ENCODE measurements at places on chromosomes 5 and 9. TPM values are rescaled to one million over a fixed set of nuclear protein-coding genes. Genes with fewer than 3 reads are reported as not detected.

GRCh38 chr5:89826938-89827337 lies 582.6 kb downstream of the CETN3 start:
- no peak for DNase-seq

GRCh38 chr5:160524827-160525226 lies 103.2 kb downstream of the PTTG1 start:
- no peak for DNase-seq

The UBE2D2 gene
- 109 TPM for total RNA-seq

- DNase-seq: no peak
Observed at GRCh38 chr5:20098694-20099093, 110.7 kb upstream of the CDH18 start.

DNA sequence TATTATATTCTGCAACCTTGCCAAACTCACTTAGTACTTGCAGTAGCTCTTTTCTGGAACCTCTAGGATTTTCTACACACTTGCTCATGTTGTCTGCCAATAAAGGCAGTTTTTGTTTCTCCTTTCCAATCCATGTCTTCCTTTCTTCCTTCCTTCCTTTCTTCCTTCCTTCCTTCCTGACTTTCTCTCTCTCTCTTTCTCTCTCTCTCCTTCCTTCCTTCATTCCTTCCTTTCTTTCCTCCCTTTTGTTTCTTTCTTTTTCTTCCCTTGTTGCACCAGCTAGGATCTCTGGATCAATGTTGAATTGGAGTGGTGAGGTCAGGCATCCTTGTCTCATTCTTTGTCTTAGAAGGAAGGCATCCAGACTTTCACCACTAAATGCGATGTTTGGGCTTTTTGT lies 12.5 kb downstream of the ADGRD2 start:
- DNase-seq: no peak

- DNase-seq: peak; percentile 27
Observed at GRCh38 chr5:41193456-41194205, 19.7 kb downstream of the C6 start.

GRCh38 chr5:74268297-74268696 lies 372.2 kb downstream of the ENC1 start:
- no peak for DNase-seq

DNA sequence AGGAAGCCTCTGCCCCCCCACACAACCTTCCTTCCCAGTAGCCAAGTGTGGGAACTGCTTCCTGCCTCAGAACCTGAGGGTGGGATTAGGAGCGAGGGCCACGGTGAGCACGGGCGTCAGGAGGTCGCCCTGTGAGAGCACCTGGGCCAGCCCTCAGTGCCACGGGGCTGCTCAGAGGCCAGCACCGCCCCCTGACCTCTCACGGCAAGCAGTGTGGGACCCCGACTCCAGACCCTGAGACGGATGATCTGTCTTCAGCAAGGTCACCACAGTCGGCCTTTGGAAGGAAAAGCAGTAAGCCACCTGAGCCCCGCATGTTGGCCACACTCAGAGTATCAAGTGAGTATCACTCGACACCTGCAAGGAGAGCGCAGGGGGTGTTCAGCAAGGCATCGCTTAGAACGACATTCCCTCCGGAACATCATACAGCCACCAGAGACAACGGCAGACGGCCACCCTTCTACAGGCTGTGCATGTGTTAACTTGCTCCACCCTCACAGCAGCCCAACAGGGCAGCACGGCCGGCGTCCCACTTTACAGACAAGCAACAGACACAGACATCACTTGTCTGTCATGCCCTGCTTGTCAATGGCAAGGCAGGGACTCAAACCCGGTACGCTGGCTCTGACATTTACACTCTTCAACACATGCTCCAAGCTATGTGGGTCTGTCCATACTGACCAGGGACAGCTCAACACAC lies 50.2 kb downstream of the IPPK start:
- DNase-seq: no peak

GRCh38 chr9:131611586-131612315 lies 66.4 kb downstream of the PRRT1B start:
- DNase-seq: peak; percentile 35

- DNase-seq: no peak
Observed at GRCh38 chr5:115817386-115817785, 927 bp upstream of the CDO1 start.

The SLCO4C1 gene
- total RNA-seq: 0.96 TPM

The INSL4 gene
- total RNA-seq: 4.8 TPM

GRCh38 chr5:112146323-112147226 lies 272.5 kb downstream of the EPB41L4A start:
- peak; percentile 78 for DNase-seq

GRCh38 chr9:87324613-87325194 lies 173.0 kb upstream of the DAPK1 start:
- peak; percentile 84 for DNase-seq

The PSD2 gene
- 0.24 TPM for total RNA-seq

DNA sequence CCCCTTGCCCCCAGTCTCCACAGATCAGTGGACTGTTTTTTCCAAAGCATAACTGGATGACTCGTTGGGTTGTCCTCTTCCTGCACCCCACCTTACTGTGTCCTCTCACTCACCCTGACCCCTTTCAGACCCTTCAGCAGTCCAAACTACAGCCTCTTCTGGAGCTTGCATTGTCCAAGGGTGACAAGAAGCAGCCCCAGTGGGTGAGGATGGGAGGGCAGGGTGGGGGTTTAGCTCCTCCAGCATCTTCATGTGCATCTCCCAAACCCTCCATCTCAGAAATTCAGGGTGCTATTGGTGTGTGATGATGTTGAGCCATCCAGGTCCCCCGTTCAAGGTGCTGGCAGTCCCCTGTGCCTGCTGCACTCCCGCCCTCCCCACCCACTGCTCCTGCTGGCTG lies 62.4 kb upstream of the COL15A1 start:
- no peak for DNase-seq

The AMBP gene
- not detected for total RNA-seq

GRCh38 chr9:22416692-22417060 lies 29.9 kb upstream of the DMRTA1 start:
- no peak for DNase-seq

The PCDHGB6 gene
- 9.1 TPM for total RNA-seq

DNA sequence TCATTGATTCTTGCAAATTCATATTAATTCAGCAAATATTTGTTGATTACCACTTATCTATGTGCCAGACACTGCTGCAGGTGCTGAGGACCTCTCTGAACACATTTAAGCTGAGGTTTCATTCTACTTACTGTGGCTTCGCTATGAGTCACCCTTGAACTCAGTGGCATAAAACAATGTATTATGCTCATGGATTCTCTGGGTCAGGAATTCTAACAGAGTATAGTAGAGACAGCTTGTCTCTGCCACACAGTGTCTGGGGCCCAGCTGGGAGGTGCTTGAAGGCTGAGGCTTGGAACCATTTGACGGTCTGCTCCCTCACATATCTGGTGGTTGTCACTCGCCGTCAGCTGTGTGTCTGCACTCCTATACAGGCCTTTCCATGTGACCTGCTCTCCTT lies 124.3 kb upstream of the NR3C1 start:
- no peak for DNase-seq

The SPATA31D4 gene
- 1.7 TPM for total RNA-seq

The CDC20B gene
- total RNA-seq: 0.96 TPM

DNA sequence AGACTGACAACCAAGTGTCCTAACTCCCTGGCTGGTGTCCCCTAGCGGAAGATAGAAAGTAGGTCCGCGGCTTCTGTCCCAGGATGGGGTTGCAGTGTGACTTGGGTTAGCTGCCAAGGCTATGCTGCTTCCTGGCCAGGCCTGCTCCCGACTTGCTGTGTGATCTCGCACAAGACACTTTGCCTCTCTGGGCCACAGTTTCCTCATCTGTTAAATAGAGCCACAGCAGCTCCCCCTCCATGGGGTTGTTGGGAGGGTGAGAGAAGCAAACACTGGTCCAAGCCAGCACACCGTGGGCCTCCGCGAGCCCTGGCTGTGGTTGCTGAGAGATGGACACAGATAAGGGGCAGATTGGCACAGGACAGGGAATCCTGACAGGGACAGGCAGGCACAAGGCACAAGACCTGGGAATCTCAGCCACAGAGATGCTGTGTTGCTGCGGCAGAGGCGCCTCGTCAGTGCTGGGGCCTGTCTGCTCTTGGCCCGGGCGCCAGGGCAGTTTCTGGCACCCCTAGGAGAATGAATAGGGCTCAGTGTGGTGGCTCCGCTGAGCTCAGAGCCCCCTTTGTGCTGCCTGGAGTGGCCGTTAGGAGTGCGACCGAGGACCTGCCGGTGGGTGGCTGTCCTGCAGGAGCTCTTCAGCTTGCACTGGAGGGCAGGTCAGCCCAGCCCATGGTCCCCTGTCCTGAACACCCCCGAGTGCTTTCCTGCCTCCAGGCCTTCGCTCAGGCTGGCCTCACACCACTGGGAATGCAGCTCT lies 1.8 kb upstream of the SH2D3C start:
- DNase-seq: no peak

GRCh38 chr9:116984111-116984510 lies 297.0 kb downstream of the TRIM32 start:
- DNase-seq: no peak

The ITGA1 gene
- total RNA-seq: 374 TPM

The IFNE gene
- total RNA-seq: 11.1 TPM

- DNase-seq: no peak
Observed at GRCh38 chr5:87127956-87128687, 139.6 kb upstream of the RASA1 start.

The TRAF2 gene
- total RNA-seq: 5.1 TPM

- DNase-seq: no peak
Observed at GRCh38 chr5:147156012-147156411, 78.8 kb upstream of the STK32A start.

DNA sequence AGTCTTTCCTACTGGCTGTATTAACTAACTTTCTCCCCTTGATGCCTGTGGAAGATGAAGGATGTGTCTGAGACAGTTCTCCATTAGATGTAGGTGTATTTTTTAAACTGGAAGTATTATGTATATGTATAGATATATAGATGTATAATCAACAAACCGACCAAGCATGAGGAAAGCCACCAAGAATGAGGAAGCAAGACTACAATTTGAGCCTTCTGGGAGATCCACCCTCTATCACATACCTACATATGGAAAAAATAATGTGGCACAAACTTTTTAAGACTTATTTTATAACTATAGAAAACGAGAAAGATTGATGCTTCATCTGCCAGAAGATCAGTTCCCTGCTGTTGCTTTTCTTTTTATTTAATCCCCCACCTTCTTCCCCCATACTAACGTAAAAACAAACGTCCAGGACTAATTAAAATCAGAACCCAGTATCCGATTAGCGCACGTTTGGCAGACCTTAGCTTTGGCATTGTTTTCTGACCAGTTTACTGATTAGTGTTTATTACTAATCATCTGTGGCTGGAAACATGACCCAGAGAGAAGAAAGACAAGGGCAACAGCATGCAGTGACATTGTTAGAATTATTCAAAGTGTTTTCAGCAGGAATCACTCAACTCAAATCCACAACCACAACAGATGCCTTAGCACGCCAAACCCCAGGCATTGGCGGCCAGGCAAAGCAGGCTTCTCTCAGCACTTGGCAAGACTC lies 490.2 kb downstream of the EBF1 start:
- DNase-seq: no peak

- no peak for DNase-seq
Observed at GRCh38 chr9:113675475-113675941, 200.6 kb upstream of the ZNF618 start.

GRCh38 chr9:110891760-110892159 lies 146.5 kb downstream of the LPAR1 start:
- DNase-seq: no peak

DNA sequence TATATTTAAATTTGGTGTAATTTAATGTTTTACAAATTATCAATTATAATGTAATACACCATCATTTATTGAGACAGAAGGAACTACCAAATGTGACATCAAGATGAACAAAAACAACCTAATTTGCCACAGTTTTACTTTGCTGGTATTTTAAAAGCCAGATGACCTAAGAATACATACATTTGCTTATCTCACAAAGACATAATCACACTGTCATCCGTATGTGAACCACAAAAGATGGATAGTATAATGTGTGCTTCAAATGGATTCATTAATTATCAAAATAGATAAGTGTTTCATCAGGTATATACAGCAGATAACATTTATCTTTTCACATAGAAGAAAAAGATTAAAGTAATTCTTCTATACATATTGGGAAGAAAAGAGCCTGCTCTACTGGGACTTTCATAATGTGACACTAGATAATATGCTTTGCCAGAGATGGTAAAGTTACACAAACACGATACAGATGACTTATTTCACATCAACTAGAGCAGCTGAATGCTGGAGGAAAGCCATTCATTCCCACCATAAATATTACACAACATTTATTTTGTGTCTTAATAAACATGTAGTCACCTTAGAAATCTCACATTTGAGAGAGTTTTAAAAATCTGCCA lies 278.5 kb downstream of the ISL1 start:
- DNase-seq: peak; percentile 13

DNA sequence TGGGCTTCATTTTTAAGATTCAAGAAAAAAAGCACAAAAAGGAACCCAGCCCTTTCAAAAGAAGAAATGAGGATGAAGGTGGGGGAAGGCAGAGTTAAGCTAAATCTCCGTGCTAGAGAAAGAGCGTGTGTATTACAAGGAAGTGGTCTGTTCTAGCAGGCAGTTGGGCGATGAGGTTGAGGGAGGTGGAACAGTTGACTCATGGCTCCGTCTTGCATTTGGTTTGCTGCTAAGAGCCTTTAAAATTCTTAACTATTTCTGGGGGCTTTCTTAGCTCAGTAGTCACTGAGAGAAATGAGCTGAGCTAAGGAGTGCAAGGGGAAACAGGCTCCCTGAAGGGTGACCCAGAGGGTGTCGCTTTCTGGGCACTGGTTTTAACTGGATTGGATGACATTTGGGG lies 117.4 kb downstream of the GCNT1 start:
- DNase-seq: peak; percentile 90

The ANKRD34B gene
- total RNA-seq: 4.1 TPM

GRCh38 chr9:71929791-71930440 lies 18.5 kb downstream of the C9orf85 start:
- DNase-seq: no peak

DNA sequence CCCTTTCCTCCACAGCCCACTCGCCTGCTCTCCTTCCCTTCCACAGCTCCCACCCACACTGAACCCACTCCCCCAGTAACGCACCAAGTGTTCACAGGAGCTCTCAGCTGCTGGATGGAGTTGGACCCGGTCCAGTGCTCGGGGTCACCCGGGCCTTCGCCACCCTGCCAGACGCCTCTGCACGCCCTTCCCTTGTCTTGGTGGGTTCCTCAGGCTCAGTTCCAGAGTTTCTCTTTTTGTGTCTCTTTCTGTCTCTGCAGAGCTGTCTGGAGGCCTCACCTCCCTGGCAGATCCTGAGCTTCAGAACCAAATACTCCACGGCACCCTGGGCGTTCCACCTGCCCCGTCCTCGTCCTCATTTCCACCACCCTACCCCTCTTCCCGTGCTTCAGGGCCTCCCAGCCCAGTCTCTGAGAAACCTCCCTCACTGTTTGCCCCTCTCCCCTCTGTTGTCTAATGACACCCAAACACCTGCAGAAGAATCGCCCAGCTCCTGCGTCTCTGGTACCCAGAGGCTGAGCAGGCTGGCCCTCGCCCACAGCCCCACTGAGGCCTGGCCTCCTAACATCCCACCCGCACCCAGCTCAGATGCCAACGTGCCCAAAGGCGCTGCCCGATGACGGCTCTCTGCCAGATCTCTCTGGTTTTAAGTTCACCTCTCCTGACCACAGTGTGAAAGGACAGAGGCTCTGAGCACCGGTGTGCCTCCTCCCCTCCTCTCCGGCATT lies 74.3 kb downstream of the COL23A1 start:
- no peak for DNase-seq

GRCh38 chr9:89473762-89474469 lies 24.0 kb downstream of the SEMA4D start:
- DNase-seq: no peak

- no peak for DNase-seq
Observed at GRCh38 chr5:157390551-157391297, 69.3 kb upstream of the NIPAL4 start.

- DNase-seq: no peak
Observed at GRCh38 chr9:125609744-125610143, 97.3 kb downstream of the MAPKAP1 start.

- no peak for DNase-seq
Observed at GRCh38 chr9:12693141-12693540, at the start of gene TYRP1. Gene TYRP1 (plus strand): TSS chr9:12693385. CDS start chr9:12693997, 612 bp downstream.

Data from umbilical cord (tissue), 2 donors.